ENCODE measurements at places on chromosomes 1 and 21.
A peak's percentile ranks its signal among the peaks of the same experiment; 100 is the strongest.

DNA sequence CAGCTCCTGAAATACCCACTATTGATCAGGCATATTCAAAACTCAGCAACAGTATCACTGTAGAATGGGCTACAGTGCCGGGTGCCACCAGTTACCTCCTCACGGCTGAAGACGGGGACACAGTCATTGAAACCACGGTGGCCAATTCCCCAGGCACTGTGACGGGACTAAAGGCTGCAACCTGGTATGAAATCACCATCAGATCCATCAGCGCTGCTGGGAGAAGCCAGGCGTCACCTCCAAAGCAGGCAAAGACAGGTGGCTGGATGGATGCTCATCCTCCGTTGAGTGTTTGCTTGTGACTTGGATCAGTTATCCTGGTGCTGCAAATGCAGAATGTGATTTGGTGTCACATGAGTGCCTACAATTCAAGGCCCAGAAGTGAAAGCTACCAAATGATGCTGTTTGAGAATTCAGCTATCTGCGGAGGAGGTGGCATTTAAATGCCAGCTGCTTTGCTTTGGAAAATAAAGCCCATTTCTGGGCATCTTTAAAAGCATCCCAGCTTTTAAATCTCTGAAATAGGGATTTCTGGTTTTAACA lies 5.1 kb downstream of the FNDC7 start:
- no peak for DNase-seq

- no peak for DNase-seq
These were observed 184.4 kb upstream of the GALNT2 start for GRCh38 chr1:229882621-229883020.

DNA sequence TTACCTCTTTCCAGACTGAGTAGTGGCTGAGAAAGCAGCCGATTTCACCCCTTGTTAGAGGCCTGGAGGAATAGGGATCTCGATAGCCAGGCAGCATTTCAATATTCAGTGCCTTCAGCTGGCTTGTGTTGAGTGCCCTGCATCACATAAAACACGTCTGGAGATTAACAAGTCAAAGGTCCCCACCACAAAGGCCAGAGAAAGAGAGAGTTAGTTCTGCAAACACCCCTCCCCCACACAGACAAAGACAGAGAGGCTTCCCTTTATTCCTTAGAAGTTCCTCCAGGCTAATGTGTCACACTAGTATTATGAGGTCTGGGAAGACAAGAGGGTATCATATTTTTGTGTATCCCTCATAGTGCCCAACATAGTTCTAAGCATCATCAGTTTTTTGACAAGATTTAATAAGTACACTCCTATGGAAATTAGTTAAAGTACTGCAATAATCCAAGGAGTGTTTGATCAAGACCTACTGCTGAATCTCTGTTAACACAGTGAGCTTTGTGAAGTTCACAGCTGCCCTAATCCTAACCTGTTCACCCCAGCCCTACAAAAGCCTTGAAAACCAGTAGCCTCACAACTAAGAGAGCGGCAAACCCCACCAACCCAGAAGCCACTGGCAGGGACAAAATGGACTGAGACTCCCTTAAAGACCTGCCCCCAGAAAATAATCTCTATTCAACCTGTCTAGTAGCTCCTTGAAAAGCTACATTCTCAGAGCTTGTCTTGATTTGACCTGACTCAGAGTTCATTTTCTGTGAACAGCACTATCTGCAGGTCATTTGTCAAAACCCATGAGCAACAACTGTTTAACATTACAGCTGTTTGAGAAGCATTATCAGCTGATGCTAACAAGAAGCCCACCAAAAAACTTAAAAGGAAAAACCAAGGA lies 91.9 kb downstream of the COLGALT2 start:
- DNase-seq = no peak

DNA sequence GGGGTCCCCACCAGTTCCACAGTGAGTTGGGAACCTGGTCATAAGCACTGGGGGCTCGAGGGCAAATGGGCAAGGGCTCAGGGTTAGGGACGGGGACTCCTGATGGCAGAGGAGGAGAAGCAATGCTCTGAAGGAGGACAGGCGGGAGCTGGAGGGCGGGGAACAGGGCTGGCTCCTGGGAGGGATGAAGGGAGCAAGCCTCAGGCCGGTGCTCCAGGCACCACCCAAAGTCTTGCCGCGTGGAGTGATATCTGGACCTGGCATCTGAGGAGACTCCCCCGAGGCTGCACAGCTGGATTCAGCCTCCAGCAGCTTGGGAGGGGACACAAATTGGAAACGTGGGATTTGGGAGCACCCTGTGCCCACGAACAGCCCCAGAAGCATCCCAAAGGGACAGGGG lies 11.0 kb downstream of the MEGF6 start:
- DNase-seq = no peak

DNA sequence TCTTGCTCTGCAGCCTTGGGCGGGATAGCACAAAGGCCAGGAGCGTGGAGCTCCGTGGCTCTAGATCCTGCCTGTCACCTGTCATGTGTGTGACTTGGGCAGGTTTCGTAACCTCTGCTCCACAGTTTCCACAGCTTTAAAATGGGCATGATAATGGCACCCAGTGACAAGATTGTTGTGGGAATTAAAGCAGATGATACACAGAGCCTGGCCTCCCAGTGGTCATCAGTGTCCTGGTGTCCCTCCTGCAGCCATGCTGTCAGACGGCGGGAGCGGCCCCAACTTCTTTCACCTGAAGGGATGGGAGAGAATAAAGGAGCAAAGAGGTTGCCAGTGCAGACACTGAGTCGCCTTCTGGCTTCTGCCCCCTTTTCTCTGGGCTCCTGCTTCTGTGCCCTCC lies 61.5 kb downstream of the SLC37A1 start:
- no peak for DNase-seq

GRCh38 chr1:116826818-116827606 lies 72.8 kb downstream of the CD2 start:
- DNase-seq = no peak

GRCh38 chr21:15472108-15473040 lies 257.4 kb upstream of the USP25 start:
- no peak for DNase-seq

- peak; percentile 16 for DNase-seq
These were observed 690.4 kb downstream of the USP25 start for GRCh38 chr21:16420031-16420724.

DNA sequence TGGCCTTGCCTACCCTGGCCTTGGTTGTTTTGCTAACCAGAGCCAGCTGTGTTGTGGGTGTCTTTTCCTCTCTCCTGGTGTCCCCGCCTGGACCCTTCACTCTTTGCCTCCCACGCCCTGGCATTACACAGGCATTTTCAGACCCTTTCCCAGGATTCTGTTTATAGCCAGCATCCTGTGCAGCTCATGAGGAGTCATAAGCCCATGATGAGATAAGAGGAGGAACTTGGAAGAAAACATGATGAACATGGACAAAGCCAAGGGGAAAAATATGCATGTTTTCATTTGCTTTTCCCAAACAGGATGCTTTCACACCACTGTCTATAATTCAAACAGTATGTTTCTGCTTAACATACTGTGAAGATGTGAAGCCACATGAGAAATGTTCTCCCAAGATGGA lies 18.7 kb upstream of the WARS2 start:
- DNase-seq = no peak

DNA sequence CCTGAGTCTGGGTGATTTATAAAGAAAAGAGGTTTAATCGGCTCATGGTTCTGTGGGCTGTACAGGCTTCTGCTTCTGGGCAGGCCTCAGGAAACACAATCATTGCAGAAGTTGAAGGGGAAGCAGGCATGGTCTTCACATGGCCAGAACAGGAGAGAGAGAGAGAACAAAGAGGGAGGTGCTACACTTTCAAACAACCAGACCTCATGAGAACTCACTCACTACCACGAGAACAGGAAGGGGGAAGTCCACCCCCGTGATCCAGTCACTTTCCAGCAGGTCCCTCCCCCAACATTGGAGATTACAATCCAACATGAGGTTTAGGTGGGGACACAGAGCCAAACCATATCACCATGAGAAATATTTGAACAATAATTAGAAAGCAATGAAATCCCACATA lies 222.9 kb downstream of the FAM72C start:
- DNase-seq = no peak

DNA sequence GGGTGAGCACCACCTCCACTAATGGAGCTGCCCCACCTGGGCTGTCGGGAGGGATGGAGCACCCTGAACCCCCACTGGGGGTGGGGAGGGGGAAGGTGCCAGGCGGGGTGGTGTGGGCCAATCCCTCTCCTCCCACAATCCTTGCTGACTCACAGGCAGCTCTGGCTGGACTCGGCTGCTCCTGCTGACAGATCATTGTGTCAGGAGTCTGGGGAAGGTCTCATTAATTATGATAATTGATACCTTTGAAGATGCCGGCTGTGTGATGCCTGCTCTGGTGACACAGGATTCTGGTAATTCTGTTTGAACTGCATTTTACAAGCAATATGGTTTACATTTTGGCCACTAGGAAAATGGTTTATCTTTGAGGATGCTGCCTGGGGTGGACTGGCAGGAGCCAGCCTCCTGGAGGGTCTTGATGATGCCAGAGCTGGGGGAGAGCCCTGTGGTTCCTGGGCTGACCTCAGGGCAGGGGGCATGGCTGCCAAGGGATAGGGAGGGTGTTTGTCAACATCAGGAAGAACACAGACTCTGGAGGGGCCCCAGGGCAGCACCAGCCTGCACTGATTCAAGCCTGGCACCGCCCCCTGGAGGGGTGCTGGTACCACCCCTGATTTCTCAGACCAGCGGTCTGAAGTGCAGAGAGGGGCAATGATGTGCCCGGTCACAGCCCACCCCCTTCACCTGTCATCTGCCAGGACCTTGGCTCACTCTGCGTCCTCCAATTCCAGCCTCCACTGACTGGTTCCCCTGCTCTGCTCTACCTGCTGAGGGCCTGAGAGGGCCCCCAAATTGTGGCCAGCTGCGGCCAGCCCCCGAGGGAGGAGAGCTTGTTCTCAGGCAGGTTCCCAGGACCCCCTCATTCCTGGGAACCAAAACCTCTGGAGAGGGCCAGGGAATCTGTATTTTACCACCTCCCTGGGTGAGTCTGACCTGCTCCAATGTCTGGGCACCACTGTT lies 338.8 kb downstream of the MATN1 start:
- DNase-seq = peak; percentile 10

DNA sequence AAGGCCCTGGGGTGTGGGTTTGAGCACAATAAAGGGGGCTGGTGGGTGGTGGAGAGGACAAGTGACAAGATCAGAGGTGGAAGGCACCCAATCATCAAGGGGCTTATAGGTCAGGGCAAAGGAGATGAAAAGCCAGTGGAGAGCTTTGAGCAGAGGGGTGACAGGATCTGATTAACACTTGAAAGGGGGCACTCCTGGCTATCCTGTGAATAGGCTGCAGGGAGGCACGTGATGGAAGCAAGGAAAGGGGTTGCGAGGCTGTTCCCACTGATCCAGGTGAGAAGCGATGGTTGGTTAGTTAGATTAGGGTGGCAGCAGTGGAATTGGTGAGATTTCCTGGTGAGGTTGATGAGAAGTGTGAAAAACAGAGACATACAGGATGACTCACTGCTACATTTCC lies 80.6 kb downstream of the WLS start:
- no peak for DNase-seq

Data from NCI-H748 treated with DMSO at 0.1 percent for 48 hours (cell line).